ENCODE measurements at places on chromosomes 16 and 17.
A peak's percentile ranks its signal among the peaks of the same experiment; 100 is the strongest.

- H3K27me3 ChIP-seq = no peaks in the 10 kb centered on the region
- H3K27ac ChIP-seq = peak overlapping the region; percentile 39
- peaks cover 6% of the 10 kb centered on the region for H3K36me3 ChIP-seq
- no peak for DNase-seq
- H3K4me1 ChIP-seq = peaks cover 10% of the 10 kb centered on the region
Observed at GRCh38 chr16:91484-91883, 13.5 kb downstream of the MPG start.

DNA sequence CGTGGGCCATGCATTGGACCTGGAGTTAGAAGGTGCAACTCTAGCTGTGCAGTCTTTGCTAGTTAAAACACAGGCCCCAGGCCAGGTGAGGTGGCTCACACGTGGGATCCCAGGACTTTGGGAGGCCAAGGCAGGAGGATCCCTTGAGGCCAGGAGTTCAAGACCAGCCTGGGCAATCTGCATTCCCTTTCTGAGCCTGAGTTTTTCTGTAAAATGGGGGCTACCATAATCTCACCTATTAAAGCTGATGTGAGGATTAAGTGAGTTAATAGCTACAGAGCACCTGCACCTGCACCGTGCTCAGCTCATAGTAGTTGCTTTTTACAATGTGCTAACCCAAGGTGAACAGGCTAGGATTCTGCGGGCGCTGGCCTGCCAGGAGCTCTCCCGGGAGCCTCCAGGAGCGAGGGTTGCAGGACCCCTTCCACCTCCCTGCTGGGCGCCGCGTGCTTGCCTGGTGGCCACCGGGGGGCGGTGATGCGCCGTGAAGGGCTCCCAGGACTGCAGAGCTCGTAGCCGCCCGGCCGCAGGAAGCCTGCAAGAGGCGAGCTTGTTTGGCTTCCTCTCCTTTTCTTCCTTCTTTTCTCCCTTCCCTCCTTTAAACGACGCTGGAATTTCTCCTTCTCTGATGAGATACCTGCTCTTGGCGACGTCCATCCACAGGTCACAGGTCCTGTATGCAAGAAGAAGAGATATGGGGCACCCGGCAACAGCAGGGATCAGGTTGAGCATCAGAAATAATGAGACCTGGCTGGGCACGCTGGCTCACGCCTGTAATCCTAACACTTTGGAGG, 51.3 kb downstream of the ZFP90 start:
- no peaks in the 10 kb centered on the region for H3K4me1 ChIP-seq
- H3K27me3 ChIP-seq = no peaks in the 10 kb centered on the region
- H3K27ac ChIP-seq = no peak overlapping the region
- no peak for DNase-seq

GRCh38 chr17:42312285-42313130, 24.2 kb downstream of the STAT5A start:
- H3K4me3 ChIP-seq = peak overlapping the region; percentile 30
- H3K27ac ChIP-seq = peak overlapping the region; percentile 93

DNA sequence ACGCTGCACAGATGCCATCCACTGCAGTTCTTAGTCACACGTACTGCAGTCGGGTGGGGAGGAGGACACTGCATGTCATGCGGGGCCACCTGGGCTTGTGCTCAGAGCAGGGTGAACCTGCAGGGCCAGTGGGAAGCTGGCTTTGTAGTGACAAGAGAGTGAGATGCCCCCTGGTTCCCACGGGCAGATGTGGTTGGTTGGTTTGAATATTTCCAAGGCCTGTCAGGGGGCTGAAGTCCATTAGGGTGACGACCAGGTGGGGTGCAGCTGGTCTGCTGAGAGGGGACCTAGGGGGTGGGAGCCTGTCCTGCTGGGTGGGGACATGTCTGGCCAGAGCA, 14.3 kb downstream of the ZNF213 start:
- no peaks in the 10 kb centered on the region for H3K27me3 ChIP-seq
- peaks cover 28% of the 10 kb centered on the region for H3K4me1 ChIP-seq
- no peak for DNase-seq
- peak overlapping the region; percentile 80 for H3K27ac ChIP-seq
- peak overlapping the region; percentile 69 for H3K4me3 ChIP-seq
- no peaks in the 10 kb centered on the region for H3K36me3 ChIP-seq

DNA sequence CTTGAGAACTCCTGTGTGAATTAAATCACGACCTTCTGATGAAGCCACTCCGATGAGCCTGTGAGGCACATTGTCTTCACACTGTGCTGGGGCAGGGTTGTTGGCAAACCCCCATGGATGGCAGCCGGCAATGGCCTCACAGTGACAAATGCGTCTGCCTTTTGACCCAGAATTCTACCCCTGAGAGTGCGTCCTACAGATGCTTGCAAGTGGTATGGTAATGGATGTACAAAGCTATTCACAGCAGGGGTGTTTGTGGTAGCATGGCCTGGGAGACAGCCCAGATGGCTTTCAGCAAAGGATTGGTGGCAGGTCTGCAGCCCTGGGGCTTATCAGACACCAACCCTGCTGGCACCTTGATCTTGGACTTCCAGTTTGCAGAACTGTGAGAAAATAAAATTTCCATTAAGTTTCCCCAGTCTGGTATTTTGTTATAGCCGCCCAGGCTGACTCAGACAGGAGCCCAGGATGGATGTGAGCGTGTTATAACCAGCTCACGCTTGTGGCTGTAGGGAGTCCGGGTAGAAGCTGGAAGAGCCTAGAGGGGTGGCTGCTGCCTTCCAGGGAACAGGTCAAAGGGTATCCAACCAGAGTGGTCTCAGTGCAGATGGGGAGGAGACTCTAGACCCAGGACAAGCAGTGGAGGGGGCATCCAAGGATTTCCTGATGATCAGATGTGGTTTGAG, 10.1 kb downstream of the AFMID start:
- H3K4me1 ChIP-seq = no peaks in the 10 kb centered on the region
- peaks cover 7% of the 10 kb centered on the region for H3K36me3 ChIP-seq
- no peak overlapping the region for H3K4me3 ChIP-seq

DNA sequence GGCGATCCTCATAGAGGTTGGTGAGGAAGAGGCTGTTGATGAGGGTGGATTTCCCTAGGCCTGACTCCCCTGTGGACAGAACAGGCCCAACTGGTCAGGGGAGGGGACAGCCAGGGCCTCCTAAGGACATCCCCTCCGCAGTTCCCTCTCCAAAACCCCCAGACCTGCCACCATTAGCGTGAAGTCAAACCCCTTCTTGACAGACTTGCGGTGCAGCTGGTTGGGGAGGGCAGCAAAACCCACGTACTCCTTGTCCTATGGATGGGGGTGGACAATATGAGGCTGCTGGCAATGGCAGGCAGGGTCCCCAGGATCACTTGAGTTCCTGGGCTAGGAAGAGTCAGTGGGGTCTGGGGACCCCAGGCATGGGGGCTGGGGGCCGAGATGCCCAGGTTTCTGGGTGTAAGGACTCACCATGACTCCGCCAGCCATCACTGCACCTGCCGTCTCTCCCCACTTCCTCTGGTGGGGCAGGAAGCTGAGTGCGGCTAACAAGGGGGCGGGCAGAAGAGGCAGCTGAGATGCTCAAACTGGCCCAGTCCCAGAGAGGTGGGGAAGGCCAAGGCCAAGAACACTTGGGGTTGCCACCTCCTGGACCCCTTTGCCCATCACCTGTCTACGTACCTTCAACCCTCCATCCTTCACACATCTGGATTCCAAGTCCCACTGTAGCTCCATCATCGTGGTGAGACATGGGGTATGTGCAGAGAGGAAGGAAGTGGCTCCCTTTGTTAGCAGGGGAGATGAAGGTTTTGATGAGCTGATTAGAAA, at the start of gene SEPTIN1:
Gene SEPTIN1 (minus strand): TSS at position 451 of the 771 bp plus-strand sequence. CDS start 19 bp downstream, at position 432.
- H3K4me3 ChIP-seq = no peak within 1 kb of the TSS
- H3K36me3 ChIP-seq = no peaks in the 10 kb centered on the region
- no peak within 1 kb of the TSS for H3K27ac ChIP-seq
- no peaks in the 10 kb centered on the region for H3K27me3 ChIP-seq
- H3K4me1 ChIP-seq = peaks cover 12% of the 10 kb centered on the region

DNA sequence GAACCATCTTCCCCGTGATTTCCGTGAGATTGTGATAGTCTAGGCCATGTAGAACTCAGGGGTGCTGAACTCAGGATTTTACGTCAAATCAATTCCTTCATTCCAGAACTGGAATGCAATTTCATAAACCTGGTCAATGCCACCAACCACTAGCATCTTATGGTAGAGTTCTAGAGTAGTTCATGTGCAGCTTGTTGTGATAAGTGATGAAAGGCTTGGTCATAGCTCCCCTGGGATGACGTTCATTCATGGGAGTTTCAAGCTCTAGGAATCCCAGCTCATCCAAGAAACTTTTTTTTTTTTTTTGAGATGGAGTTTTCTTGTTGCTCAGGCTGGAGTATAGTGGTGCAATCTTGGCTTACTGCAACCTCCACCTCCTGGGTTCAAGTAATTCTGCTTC, 3.7 kb upstream of the DPEP2 start:
- no peaks in the 10 kb centered on the region for H3K4me1 ChIP-seq
- H3K27me3 ChIP-seq = no peaks in the 10 kb centered on the region
- H3K36me3 ChIP-seq = no peaks in the 10 kb centered on the region
- no peak overlapping the region for H3K27ac ChIP-seq
- H3K4me3 ChIP-seq = no peak overlapping the region
- DNase-seq = no peak

DNA sequence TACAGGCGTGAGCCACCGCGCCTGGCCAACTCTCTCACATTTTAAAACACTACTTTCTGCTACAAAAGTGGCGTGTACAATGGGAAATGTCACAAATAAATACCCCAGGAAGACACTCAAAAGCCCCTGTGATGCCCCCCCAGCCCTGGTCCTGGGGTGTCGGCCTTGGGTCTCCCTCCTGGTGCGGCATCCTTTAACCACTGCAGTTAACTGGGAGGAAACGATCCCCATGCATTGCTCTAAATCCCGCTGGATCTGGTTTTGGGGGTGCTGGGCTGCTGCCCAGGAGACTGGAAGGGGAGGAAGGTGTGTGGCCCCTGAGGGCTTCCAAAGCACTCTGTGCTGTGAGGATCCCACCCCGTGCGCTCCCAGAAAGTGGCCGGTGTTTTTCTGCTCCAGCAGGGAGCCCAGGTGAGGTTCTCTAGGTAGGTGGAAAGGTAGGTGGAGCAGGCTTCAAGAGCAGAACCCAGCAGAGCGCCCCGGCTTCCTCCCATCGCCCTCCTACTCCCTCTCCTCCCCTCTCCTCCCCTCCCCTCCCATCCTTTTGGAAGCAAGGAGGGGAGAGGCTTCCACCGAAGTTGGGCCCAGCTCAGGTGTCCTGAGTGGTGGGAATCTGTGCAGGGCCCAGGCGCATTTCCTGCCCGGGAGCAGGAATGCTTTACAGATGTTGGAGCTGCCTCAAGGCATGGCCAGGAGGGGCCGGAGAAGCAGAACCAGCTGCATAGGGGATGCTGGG, 363.3 kb downstream of the SEC14L1 start:
- no peaks in the 10 kb centered on the region for H3K4me1 ChIP-seq
- peaks cover 9% of the 10 kb centered on the region for H3K36me3 ChIP-seq
- H3K4me3 ChIP-seq = no peak overlapping the region

- no peaks in the 10 kb centered on the region for H3K27me3 ChIP-seq
- H3K27ac ChIP-seq = no peak overlapping the region
- H3K36me3 ChIP-seq = no peaks in the 10 kb centered on the region
- no peak for DNase-seq
Observed at GRCh38 chr17:71593078-71593477, 527.7 kb upstream of the SOX9 start.

DNA sequence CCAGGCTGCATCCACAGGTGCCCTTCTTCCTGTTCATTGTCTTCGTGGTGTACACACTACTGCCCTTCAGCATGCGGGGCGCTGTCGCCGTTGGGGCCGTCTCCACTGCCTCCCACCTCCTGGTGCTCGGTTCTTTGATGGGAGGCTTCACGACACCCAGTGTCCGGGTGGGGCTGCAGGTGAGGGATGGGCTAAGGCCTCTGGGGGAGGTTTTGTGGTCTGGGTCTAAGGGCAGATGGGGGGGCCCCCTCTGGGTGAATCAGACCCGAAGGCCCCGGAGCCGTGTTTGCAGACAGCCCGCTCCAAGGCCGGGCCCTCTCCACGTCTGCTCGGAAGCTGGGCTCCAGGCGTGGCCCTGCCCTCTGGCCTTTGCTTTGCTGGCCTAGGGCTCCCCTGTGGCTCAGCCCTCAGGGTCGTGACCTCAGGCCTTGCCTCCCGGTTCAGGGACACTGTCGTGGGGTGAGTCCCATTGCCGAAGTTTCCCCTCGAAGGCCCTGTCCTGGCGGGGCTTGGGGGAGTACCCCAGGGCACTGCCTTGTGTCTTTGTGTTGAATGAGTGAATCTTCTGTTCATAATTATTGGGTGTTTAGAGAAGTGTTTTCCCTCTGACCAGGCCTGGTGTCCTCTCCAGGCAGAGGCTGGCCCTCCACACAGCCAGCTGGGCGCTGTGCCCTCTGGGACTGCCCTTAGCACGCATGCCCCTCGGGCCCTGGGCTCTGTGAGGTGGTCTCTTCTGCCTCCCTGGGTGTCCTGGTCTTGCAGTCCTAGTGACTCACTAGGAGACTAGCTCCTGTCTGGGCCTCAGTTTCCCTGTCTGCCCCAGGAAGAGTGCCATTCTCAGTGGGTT, 25.6 kb downstream of the ADCY7 start:
- H3K36me3 ChIP-seq = peaks cover 5% of the 10 kb centered on the region
- H3K4me1 ChIP-seq = no peaks in the 10 kb centered on the region
- no peak for DNase-seq
- no peak overlapping the region for H3K4me3 ChIP-seq

DNA sequence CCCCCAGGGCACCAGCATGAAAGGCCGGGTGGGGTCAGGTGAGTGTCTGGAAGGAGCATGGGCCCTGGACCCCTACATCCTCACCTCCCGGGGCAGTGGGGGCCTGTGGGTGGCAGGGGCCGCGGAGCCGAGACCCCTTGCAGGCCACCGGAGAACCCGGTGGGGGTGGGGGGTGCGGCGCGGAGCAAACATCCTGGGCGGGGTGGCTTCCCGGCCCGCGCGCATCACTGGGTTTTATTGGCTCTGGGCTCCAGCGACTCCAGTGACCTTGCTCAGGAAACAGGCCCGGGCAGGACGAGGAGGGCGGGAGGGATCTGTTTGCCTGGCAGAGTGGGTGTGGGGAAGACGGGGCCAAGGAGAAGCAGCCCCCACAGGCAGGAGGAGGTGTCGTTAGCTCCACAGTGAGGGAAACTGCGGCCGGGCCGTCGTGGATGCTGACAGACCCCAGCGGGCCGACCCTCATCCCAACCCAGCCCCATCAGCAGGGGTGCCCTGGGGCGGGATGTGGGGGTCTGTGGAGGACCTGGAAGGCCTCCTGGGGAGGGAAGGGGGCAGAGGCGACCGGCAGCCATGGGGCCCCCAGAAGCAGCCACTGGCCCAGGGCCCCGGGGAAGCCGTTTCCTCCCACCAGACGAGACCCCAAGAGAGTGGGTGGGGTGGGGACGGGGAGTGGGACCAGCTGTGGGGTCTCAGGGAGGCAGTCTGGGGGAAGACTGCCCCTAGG, 10.6 kb downstream of the SSTR5 start:
- H3K27me3 ChIP-seq = peaks cover 98% of the 10 kb centered on the region
- no peaks in the 10 kb centered on the region for H3K36me3 ChIP-seq
- no peak overlapping the region for H3K4me3 ChIP-seq
- H3K27ac ChIP-seq = no peak overlapping the region

DNA sequence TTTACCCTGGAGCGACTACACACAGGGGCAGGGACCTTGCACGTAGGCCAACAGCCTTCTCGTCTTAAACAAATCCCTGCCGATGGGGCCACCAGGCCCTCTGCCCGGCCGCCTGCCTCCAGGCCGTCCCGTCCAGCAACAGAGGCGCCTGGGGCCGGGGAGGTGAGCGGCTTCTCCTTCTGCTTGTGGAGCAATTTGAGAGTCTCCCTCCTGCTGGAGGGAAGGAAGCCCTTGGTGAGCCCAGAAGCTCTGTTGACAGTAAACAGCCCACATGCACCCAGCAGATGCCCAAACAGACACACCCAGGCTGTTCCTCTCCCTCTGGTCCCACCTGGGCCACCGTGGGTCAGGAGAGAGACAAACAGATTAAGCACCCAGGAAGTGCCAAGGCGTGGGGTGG, 8.1 kb downstream of the SLC43A2 start:
- H3K36me3 ChIP-seq = no peaks in the 10 kb centered on the region
- DNase-seq = no peak
- H3K4me1 ChIP-seq = no peaks in the 10 kb centered on the region
- H3K4me3 ChIP-seq = no peak overlapping the region
- H3K27ac ChIP-seq = no peak overlapping the region

Measured in sigmoid colon (tissue), 7 donors.